ENCODE measurements at places on chromosomes 12 and 14. TPM values are rescaled to one million over a fixed set of nuclear protein-coding genes. Genes with fewer than 3 reads are reported as not detected.

Gene C1QL4
- total RNA-seq, result not detected

- H3K27ac ChIP-seq, result no peak overlapping the region
- H3K4me1 ChIP-seq, result no peaks in the 10 kb centered on the region
- H3K27me3 ChIP-seq, result no peaks in the 10 kb centered on the region
- H3K4me3 ChIP-seq, result no peak overlapping the region
- no peaks in the 10 kb centered on the region for H3K36me3 ChIP-seq
Measured at GRCh38 chr12:67772267-67773169, 124.0 kb downstream of the DYRK2 start.

- H3K4me1 ChIP-seq, result peaks cover 6% of the 10 kb centered on the region
- no peak overlapping the region for H3K27ac ChIP-seq
- no peak overlapping the region for H3K4me3 ChIP-seq
- H3K36me3 ChIP-seq, result no peaks in the 10 kb centered on the region
- DNase-seq, result no peak
Measured at GRCh38 chr14:76727384-76727783, 33.9 kb upstream of the VASH1 start.

Gene TOMM20L
- 0.74 TPM for total RNA-seq

- H3K27me3 ChIP-seq, result no peaks in the 10 kb centered on the region
- no peaks in the 10 kb centered on the region for H3K36me3 ChIP-seq
- H3K27ac ChIP-seq, result no peak overlapping the region
- no peak overlapping the region for H3K4me3 ChIP-seq
- H3K4me1 ChIP-seq, result no peaks in the 10 kb centered on the region
Measured at GRCh38 chr12:5872745-5873144, 72.3 kb downstream of the ANO2 start.

DNA sequence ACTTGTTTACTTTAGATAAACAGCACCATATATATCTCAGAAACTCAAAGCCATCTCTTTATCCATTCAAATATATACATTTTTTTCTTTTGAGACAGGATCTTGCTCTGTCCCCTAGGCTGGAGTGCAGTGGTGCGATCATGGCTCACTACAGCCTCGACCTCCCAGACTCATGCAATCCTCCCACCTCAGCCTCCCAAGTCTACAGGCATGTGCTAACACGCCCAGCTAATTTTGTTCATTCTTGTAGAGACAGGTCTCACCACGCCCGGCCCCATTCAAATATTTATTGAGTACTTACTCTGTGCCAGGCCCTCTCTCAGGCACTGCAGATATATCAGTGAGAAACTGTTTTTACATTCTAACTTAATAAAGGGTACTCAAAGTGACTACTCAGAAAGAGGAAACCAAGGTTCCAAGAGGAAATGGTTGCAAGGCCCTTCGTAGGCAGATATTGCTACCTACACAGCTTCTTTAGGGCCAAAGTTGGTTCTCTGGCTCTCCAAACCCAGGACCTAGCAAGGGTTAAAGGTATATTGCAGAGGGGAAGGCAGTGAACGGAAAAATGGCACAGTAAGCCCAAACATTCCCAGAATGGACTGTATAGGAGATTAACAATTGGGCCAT lies 2.9 kb downstream of the ATXN3 start:
- H3K27me3 ChIP-seq, result no peaks in the 10 kb centered on the region
- H3K27ac ChIP-seq, result no peak overlapping the region
- no peak overlapping the region for H3K4me3 ChIP-seq
- no peaks in the 10 kb centered on the region for H3K36me3 ChIP-seq
- DNase-seq, result no peak
- peaks cover 10% of the 10 kb centered on the region for H3K4me1 ChIP-seq

- H3K27me3 ChIP-seq, result no peaks in the 10 kb centered on the region
- H3K36me3 ChIP-seq, result peaks cover 8% of the 10 kb centered on the region
- DNase-seq, result no peak
- H3K4me3 ChIP-seq, result no peak overlapping the region
Measured at GRCh38 chr14:101862177-101862576, 100.7 kb downstream of the PPP2R5C start.

DNA sequence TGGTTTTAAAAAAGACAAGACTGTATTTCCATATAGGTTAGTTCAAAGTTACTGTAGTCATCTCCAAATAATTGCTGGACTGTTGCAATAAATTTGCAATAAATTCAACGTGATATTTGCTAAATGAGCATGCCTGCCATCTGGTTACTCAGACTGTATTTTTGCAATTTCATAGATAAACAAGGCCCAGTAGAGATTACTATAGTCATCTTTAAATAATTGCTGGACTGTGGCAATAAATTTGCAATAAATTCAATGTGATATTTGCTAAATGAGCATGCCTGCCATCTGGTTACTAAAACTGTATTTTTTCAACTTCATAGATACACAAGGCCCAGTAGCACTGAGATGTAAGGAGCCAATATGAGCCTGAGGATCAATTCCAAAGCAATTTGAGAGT lies 5.6 kb downstream of the NTN4 start:
- peaks cover 4% of the 10 kb centered on the region for H3K4me1 ChIP-seq
- peaks cover 30% of the 10 kb centered on the region for H3K27me3 ChIP-seq
- no peaks in the 10 kb centered on the region for H3K36me3 ChIP-seq

DNA sequence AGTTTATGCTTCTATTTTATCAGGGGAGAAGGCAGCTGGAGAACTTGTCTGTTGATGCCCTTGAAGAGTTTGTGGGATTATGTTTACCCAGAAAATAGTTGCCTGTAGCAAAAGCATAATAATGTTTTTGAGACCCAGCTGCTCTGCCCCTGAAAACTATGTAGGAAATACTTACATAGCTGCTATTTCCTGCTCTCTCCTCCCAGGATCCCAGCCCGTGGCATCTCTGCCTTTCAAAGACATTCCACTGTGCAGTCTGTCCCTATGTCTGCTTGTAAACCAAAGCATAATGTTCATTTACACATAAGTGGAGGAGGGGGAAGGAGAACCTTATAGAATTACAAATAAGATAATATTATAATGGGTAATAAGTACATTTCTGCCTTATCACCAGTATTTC lies 198.7 kb downstream of the SYT1 start:
- no peak overlapping the region for H3K4me3 ChIP-seq
- no peak for DNase-seq
- H3K36me3 ChIP-seq, result no peaks in the 10 kb centered on the region
- H3K27ac ChIP-seq, result no peak overlapping the region
- H3K4me1 ChIP-seq, result no peaks in the 10 kb centered on the region

DNA sequence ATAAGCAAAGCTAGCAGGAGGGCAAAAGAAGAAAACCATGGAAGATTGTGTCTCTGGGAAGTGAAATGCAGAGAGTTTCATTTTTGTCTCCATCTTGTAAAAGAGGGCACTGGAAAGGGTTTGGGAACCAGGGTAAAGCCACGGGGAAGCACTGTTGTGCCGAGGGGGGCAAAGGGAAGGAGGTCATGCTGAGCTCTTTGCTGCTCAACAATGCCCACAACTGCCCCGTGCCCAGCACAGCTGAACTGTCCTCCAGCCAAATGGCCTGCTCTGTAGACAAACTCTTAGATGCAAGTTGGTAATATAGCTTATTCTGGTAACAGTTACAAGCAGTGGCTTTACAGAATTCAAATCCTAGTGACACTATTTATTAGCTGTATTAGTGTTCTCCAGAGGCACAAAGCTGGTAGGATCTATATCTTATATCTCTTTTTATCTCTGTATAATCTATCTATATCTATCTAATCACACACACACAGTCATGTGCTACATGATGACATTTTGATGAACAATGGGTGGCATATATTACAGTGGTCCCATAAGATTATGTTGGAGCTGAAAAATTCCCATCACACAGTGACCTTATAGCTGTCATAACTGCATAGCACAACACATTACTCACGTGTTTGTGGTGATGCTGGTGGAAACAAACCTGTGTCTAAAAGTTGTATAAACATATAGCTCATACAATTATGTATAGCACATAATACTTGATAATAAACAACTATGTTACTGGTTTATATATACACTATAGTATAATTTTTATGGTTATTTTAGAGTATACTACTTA lies 203.4 kb upstream of the DDHD1 start:
- DNase-seq, result no peak
- H3K4me1 ChIP-seq, result peaks cover 4% of the 10 kb centered on the region
- H3K4me3 ChIP-seq, result no peak overlapping the region
- H3K27me3 ChIP-seq, result no peaks in the 10 kb centered on the region
- no peak overlapping the region for H3K27ac ChIP-seq

DNA sequence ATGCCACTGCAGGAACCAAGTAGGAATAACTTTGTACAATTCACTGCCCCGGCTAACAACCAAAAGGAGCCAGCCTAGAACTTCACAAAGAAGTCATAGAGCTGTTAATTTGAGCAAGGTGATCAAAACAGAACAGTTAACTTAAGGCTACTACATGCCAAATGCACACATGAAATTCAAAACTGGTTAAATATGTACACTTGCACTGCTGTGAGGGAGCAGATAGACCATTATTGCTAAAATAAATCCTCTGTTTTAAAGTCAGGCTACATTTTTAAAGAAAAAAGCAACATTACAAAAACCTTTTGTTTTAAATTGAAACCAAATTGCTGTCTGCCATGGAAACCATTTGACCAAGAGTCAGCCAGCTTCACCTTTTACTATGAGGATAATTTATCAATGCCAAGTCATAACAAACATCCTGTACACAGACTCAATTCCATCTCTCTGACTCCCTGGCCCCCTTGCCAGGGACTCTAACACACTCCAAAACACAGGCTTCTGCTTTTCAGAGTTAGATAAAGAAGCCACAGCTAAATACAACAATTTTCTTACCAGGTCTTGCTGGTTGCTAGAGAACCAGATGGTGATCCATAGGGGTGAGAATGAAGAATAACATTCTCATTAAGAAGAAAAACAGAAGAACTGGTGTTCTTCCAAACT lies 84.0 kb downstream of the LRP6 start:
- H3K4me3 ChIP-seq, result no peak overlapping the region
- no peak for DNase-seq
- H3K27ac ChIP-seq, result no peak overlapping the region
- H3K36me3 ChIP-seq, result peaks cover 1% of the 10 kb centered on the region

DNA sequence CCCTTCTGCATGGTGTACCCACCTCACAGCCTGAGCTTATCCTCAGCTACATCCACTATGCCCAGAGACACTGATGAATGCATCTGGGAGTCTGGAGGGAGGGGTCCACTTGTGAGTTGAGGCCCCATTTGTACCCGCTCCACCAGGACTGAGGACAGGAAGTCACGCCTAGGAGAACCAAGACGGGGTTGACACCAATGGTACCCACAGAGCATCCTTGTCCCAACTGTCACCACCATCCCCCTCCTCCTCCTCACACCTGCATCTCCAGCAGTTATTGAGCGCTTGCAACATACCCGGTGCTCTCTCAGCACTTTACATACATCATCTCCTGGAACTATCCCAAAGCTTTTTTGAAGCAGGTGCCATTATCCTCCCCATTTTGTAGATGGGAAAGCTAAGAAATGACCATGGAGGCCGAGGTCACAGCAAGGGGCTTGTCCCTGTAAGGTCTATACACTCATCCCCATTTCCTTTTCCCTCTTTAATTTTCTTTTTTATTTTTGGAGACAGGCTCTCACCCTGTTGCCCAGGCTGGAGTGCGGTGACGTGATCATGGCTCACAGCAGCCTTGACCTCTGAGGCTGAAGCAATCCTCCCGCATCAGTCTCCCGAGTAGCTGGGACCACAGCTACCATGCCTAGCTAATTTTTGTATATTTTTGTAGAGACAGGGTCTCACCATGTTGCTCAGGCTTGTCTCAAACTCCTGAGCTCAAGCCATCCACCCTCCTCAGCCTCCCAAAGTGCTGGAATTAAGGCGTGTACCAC lies 31.7 kb downstream of the DGLUCY start:
- H3K4me3 ChIP-seq, result no peak overlapping the region
- peaks cover 4% of the 10 kb centered on the region for H3K4me1 ChIP-seq
- no peaks in the 10 kb centered on the region for H3K27me3 ChIP-seq
- no peak for DNase-seq

DNA sequence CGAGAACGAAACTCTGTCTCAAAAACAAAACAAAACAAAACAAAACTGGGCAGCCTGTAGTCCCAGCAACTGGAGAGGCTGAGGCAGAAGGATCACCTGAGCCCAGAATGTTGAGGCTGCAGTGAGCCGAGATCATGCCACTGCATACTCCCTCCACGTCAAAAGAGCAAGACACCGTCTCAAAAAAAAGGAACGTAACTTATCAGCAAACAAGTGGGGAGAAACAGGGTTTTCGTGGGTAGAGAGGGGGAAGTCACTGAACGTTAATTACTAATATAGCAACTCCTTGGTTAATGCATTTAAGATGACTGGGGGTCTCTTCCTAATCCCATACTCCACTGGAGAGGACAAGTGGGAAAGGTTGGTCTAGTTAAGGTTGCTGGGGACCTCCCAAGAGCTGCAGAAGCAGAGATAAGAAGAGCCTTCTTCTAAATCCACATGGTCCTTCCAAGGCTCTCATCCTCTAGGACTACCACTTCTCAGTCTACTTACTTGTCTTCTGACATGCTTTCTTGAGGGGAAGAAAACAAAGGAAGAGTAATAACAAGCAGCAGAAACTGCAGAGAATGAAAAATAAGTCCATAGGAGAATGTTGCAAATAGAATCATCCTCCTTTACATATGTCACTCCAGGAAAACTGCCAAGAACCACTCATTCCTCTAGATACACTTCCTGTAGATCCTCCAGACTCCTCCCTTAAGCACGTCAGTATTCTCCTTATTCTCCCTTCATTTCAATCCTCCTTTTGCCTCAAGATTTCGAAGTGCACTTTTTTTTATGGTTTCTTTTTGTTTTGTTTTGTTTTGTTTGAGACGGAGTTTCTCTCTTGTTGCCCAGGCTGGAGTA lies 5.8 kb downstream of the NUMB start:
- H3K27ac ChIP-seq, result peak overlapping the region; percentile 59
- peaks cover 9% of the 10 kb centered on the region for H3K4me1 ChIP-seq
- no peaks in the 10 kb centered on the region for H3K27me3 ChIP-seq
- DNase-seq, result peak; percentile 90
- H3K36me3 ChIP-seq, result no peaks in the 10 kb centered on the region

DNA sequence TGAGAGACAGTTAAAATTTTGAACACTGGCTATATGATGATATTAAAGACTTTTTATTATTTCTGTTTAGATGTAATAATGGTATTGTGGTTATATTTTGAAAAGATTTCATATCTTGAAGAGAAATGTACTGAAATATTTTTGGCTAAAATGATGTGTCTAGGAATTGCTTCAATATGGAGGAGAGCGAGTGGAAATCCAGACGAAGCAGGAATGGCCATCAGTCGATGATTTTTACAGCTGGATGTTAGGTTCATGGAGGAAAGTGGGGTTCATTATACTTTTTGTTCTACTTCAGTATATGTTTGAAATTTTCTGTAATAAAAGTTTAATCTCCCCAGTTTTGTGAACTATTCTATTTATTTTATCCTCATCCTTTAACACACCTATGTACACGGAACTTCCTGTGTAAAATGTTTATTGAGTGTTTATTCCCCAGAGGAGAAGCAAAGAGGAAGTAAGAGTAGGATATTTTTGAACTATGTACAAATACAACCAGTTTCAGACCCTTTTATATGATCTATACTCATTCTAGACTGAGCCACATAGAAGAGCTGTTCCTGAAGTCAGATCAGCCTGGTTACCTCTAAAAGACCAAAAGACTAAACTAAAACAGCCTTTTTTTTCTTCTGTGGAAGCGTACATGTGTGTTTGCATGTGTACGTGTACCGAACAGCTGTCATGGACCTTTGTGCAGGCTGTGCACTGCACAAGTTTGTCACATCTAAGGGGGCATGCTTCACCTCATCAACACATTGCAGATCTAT lies 211.0 kb upstream of the NUDT4 start:
- no peaks in the 10 kb centered on the region for H3K36me3 ChIP-seq
- H3K4me1 ChIP-seq, result no peaks in the 10 kb centered on the region
- H3K27me3 ChIP-seq, result no peaks in the 10 kb centered on the region
- H3K4me3 ChIP-seq, result no peak overlapping the region
- DNase-seq, result no peak

Gene CFAP54
- 15.5 TPM for total RNA-seq

Gene FIGNL2
- total RNA-seq, result 0.89 TPM

Gene MTHFD1
- 30.5 TPM for total RNA-seq

- H3K27ac ChIP-seq, result no peak overlapping the region
- no peaks in the 10 kb centered on the region for H3K27me3 ChIP-seq
- H3K4me3 ChIP-seq, result no peak overlapping the region
Measured at GRCh38 chr12:22634883-22635282, 9.9 kb downstream of the ETNK1 start.
